ENCODE measurements at places on chromosomes 6 and 20.

DNA sequence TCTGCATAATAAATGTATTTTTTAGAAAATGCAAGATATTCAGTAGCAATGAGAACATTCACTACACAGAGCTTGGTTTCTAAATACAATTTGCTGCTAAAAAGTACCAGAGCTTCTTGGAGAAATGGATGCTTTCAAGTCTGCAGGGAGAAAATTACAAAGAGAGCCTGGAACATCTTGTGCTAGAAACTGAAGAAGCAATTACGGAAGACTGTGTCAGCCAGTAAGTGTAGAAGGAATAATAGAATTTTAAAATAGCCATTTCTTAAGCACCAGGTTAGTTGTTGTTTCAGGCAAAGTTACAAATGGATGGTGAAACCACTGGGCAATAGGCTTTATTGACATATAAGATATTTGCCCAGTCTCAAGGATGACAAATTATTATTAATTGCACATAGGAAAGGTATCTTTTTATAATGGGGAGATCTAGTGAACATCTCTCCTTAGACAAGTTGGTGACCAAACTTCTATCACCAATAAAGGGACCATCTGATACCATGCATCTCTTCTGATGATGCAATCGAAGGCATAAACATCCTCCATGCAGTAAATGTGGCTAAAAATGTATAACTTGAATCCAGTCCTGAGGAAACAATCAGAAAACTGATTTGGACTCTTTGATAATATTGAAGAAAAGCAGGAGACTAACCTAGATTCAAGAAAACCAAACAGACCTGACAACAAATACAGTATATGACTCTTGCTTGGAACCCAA is 81.7 kb downstream of the ARHGAP18 start:
- no peak for DNase-seq

DNA sequence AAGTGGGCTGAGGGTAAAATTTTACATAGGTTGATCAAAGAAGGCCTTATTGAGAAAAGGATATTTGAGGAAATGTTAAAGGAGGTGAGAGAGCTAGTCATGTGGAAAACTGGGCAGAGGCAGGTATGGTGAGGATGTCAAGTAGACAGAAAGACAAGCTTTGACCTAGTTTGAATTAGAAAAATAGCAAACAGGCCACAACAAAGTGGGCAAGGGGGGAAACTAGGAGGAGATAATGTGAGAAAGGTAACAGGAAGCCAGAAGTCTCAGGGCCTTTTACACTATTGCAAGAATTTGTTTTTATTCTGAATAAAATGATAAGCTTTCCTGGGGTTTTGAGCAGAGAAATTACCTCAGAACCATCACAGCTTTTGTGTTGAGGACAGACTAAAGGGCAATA is 115.7 kb downstream of the RWDD2A start:
- DNase-seq: peak; percentile 15

DNA sequence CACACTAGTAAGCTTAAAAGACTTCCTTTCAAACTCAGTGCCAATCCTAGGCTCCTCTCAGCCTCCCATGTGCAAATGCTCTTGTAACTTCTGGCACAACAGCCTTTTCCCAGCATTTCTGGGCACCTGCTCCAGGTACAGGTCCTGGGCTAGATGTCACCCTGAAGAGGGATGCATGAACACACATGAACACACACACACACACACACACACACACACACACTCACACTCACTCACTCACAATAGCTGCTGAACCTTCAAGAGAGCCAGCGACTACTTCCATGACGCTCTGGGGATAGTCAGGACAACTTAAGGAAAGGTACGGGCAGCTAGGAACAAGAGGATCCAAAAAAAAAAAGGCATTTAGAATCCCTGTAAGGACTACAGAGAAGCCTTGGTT is 122.8 kb downstream of the INSM1 start:
- no peak for DNase-seq

- no peak for DNase-seq
Observed at GRCh38 chr6:41664271-41664670, 26.0 kb downstream of the MDFI start.

DNA sequence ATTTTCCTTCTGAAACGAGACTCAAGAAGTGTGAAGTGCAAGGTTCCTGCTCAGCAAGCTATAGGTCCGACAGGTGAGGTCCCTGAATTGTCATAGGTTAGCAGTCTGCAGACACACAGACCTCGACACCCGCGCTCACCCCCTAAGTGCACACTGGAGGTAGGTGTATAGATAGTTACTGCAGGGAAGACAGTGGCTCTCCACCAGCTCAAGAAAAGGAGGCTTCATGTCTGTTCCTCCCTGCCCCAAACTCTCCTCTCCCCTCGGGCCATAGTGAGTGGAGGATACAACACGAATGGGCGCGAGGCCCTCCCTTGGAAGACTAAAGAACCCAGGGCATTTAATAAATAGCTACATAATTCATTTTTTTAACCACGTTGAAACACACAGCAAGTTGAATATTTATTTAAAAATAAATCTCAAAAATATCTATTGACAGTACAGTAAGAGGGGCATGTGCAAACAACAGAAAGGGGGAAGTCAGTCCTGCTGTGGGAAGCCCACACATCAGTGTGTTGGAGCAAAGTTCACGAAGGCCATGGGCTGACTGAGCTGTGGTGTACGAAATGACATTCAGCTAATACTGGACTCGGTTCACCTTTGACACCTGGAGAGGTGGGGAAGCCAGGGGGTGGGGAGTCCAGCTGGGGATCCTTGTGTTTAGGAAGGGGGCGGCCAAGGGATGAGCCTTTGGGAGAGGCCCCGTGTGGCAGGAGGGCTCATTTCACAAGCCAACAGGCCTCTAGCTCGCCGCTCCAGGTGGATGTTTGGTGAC is 10.7 kb downstream of the SPATA2 start:
- no peak for DNase-seq

DNA sequence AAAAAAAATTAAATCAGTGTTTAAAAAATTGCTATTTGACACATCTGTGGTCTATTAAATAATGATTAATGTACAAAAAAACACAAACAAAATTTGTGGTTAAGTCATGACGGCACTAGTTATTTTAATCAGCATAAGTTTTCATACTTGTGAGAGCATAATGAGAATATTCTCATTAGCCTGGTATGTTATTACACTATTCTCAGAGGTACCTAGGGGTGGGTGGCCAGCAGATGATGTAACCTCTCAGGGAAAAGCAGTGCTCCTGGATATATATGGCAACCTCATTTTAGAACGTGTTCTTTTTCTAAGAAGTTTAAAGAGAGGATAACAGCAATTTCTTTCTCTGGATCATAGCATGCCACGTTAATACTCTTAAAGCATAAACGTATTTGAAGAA is 109.2 kb downstream of the GJA1 start:
- DNase-seq: no peak

- no peak for DNase-seq
Observed at GRCh38 chr6:89133981-89134380, 11.9 kb upstream of the PM20D2 start.

GRCh38 chr6:100664274-100665040 is 199.7 kb upstream of the SIM1 start:
- peak; percentile 48 for DNase-seq

DNA sequence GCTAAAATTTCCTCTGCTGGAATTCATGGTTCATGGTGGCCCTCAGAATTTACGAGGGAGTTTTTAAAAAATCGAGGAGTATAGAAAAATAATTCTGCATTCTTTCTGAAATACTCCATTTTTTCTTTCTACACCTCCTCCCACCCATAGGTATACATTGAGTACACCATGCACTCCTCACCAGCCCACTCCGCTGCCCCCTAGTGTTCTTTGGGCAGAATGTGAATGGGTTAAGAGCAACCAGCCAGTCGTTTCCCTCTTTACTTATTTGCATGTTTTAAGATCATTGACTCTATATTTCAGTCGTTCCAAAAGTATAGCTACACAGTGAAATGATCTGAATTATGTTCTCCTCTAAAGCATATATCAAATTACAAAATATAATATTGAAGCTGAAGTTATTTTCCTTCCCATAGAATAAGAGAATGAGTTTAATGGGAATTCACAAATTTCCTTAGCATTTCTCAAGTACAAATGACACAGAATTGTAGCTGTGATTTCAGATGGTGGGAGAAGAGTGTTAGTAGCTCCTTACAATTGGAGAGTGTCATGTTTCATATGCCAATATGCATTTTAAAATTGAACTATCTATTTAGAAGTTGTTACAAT is 977.7 kb upstream of the SLC35B3 start:
- no peak for DNase-seq

DNA sequence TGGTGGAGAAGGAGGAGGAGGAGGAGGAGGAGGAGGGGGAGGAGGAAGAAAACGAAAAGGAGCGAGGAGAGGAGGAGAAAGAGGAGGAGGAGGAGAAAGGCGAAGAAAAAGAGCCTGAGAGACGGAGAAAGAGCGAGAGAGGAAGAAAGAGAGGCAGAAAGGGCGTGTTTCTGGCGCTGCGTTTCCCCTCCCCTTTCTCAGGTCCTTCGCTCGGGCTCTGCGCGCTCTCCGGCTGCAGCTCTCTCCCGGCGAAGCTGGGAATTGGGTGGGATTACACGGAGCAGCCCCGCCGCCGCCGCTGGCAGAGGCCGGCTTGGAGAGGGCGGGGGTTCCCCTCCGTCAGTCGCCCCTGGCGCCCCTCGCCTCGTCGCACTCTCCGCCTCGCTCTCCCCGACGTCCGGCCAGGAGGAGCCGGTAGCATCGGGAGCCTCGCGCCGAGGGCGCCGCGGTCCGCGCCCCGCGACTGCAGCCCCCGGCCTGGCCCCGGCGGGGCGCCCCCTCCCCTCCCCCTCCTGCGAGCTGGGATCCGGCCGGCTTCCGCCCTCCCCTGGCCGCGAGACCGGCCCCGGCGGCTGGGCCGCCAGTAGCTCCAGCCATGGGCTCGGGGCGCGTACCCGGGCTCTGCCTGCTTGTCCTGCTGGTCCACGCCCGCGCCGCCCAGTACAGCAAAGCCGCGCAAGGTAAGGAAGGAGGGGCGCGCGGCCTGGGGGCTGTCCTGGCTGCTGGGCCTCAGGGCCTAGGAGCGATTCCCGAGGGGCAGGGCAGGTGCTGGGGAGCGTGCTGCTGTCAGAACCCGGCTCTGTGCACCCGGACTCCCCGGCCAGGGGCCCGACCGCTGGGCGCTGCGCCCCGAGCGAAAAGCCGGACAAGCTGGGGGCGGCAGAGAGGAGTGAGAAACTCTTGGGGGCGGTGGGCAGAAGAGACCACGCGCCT is at the start of gene SCUBE3:
Gene SCUBE3, plus strand, starts transcription at position 133 of the 933 bp plus-strand sequence. Its CDS starts 463 bp downstream, at position 596.
- DNase-seq: no peak

DNA sequence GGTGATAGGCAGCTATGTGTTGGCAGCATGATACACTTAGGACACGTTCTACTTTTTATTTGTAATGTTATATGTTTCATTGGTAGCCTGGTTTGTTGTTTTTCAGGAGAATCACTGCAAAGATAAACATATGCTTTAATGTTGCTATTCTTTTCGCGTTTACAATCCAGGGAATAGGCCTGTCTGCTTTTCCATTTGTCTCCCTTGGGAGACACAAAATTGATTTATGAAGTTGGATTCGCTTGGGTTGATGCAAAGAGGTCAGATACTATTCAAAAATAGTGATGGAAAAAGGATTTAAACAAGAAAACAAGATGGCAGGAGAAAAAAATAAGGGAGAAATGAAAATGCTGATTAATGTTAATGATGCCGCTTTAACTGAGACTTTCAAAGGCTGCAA is 179.5 kb upstream of the SOX4 start:
- DNase-seq: no peak

DNA sequence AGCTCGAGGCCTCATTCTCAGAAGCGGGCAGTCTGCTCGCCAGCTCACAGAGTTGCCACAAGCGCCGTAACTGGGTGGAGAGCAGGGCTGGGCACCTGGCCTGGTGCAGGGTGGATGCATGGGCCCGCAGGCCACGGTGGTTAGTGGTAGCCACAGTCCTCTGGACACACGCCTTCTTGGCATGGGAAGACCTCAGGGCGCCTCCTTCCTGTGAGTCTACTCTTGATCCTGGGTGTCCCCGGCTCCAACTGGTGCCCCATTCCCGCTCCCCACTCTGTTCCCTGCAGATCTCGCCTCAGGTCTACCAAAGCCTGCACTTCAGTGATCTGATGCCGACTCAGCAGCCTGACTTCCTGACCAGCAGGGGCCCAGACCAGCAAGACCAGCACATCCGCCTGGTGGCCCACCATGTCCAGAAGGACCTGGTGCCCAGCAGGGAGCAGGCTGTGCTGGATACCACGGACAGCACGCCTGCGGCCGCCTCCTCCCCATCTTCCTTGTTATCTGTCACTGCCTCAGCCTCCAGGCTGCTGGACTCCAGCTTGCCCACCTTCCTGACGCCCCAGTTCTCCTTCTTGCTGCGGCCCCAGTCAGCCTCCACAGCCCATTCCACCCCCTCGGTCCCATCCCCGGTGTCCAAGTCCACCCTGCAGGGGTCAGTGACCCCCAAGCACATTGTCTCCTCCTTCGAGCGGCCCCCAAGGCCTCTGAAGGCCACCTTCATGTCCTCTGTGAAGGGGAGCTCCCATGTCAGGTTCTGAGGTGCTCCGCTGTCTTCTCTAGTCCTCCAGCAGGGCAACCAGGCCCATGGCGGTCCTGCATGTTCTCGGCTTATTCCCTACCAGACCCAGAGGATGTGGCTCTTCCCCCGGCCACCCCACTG is 43.1 kb downstream of the SUN5 start:
- no peak for DNase-seq

GRCh38 chr6:13261464-13261994 is 66.8 kb downstream of the TBC1D7 start:
- DNase-seq: peak; percentile 2

DNA sequence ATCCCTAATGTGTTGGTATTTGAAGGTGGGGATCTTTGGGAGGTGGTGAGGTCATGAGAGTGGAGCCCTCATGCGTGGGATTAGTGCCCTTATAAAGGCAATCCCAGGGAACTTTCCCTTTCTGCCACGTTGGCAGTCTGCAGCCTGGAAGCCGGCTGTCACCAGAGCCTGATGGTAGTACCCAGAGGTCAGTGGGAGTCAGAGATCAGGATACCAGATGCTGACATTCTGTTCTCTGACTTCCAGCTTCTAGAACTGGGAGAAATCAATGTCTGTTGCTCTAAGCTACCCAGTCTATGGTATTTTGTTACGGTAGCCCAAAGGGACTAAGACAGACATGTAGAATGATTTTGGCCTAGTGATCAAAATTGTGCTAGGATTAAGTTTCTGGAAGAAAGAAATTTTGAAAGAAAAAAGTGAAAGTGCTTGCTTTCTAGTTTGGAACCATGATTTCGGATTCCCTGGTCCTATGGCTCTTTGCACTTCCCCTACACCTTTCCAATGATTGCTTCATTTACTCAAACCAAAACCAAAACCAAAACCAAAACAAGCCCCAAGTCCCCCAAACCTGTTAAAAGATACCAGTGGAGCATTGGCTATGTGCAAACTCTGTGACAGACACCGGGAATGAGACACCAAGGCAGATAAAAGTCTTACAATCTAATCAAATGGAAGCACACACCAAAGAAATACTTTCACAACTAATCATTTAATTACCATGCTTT is 173.7 kb upstream of the ZNF217 start:
- no peak for DNase-seq

- DNase-seq: no peak
Observed at GRCh38 chr20:31580706-31581105, 24.4 kb upstream of the ID1 start.

- no peak for DNase-seq
Observed at GRCh38 chr20:25273046-25273445, 25.2 kb downstream of the PYGB start.

Data from CD4-positive, alpha-beta T cell treated with Interleukin-2 at 100 ng/mL for 4 hours (primary cell).